ENCODE measurements at places on chromosomes 11 and 22.

DNA sequence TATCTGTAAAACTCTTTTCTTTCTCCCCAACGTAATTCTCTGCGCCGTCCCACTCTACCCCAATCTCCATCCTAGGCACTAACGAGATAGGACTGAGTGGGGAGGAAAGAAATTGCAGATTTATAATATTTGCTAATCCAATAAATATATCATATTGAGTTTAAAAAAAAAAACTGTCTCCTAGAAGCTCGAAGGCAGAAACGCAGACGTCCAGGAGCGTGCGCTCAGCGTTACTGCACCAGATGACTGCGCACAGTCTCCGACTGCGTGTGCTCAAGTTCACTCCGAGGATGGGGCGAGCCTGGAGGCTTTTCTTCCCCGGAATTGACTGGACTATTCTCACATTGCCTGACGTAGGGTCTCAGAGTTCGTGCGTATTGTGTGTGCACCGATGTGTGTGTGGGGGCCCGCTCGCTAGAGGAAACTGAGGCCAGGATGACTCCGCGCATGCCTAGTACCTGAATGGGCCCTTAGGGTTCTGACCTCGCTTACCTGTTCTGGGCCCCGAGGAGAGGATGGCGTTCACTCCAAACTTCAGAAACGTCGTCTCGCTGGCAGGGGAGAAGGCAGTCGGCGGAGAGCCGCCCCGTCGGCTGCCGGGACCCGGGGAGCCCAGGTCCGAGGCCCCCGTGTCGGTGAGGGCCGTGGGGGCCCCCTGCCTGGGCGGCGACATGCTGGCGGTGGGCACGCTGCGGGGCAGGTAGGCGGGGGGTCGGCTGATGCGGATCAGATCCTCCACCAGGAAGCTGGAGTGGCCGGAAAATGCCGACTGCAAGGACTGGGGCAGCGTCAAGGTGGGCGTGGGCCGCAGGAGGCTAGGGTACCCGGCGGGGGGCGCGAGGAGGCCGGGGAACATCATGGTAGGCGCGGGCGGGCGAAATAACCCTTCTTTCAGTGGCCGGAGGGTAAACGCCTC, 551 bp downstream of the DBX1 start:
- no peak for DNase-seq

DNA sequence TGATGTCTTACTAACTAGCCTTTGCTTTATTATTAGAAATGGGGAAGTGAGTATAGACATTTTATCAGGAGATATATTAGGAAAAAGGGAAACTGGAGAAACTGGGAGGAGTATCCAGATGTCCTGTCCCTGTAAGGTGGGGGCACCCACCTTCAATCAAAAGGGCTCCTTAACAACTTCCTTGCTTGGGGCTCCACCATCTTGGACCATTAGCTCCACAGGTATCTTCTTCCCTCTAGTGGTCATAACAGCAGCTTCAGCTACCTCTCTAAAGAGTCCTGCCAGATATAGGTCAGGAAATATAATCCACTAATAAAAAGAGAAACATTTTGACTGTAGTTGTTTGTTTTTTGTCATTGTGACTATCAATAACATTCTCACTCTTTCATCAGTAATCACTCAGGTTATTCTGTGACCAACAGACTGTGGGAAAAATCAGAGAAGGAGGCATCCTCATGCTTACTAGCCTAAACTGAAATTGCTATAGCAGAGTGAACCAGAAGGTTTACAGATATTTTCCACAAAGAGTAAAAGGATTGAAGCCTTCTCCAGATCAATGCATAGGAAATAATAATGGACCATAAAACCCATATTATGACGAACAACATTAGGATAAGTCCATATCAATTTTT, 10.4 kb downstream of the OR51B4 start:
- DNase-seq: peak; percentile 23

DNA sequence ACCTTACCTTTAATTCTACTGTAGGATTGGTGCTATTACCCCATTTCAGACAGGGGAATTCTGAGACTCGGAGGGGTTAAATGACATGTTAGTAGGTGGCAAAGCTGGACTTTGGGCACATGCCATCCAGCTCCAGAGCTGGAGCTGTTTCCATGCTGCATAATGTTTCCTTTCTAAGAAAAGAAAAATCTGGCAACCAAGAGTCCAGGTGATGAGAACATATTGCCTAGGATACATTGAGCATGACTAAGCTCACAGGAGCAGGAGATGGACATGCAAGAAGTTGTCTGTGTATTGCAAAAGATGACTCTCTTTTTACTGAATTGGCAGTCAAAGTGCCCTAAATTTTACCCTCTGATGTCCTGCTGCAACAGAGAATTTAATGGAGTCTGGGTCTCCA, 150.8 kb upstream of the SYT13 start:
- no peak for DNase-seq

GRCh38 chr22:38829485-38829884, 14.3 kb downstream of the NPTXR start:
- no peak for DNase-seq

GRCh38 chr11:1178201-1178885, 20.6 kb downstream of the MUC5AC start:
- no peak for DNase-seq

DNA sequence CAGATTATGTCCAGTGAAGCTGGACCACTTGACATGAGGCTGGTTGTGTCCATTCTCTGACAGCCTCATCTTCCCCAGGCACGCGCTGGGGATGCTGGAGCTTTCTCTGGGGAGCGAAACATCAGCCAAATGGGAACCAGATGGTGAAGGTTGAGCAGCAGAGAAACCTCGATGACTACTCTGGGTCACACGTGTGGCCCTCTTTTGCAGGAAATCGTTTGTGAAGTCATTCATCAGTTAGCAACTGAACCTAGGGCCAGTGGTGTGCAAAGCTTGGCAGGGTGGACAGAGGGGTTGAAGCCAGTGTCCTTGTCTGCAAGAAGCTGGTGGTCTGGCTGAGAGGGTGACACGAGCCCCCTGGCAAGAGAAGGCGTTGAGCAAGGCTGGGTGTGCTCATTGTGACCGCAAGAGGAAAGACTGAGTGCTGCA, 109.8 kb downstream of the ZBTB16 start:
- no peak for DNase-seq

DNA sequence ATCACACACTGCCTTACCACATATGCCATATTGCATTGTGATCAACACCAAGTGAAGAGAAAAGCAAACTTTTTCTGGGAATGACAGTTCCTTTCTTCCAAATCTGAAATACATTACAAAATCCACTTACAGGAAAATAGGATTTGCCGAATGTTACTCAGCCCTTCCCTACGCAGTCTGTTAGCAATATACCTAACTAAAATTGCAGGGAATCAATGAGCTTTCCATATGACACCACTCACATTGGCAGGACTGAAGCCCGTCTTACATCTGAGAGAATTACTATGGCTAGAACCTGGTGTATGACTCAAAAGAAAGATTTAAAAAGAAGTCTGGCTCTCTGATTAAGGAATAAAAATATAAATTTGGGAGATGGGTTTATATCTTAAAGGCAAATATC, 136.0 kb downstream of the LRRC4C start:
- DNase-seq: no peak

DNA sequence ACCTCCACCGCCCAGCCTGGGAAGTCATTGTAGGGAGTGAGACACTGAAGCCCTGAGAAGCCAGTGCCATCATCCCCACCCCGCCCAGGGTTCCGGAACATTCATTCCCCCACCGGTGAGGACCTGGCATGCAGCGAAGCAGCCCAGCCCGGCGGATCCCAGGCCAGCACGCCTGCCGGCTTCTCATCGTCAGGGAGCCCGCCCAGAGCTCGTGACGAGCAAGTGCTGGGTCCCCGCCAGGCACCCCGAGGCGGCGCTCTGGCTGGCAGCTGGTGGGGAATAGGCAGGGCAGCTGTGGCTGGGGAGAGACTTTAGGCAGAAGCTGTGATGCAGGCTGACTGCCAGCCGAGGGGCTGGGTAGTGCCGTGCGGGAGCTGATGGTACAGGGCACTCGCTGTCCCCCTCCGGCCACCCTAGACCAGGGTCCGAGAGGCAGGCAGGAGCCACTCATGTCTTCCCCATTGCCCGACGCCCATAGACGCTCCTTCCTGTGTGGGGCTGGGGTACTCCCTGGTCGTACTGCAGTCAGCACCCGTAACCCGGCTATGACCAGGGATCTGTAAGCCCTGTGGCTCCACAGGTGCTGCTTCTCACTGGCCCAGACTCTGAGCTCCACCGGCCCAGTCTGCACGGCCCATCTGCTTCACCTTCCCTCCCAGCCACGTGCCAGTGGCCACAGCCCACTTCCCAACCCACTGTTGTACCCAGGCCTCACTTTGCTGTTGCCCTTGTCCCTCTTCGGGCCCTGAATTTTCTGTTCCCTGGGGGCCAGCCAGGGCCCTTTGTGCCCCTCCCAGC, 24.5 kb upstream of the CABP7 start:
- DNase-seq: no peak

DNA sequence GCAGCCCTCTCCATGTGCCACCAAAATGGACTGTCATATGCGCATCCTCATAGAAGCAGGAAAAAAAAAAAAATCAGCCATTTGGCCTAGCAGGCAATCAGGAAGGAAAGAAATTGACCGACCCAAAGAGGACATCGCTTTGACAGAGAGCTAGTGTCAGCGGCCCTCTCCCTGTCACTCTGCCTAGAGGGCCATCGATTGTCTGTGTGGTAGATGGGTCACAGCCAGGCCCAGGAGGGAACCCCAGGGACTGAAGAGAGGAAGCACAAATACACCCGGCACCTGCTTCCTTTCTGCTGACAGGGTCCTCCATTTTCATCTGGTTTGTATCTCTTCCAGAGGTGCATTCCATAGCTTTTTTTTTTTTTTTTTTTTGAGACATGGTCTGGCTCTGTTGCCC, 21.8 kb downstream of the VPS37C start:
- DNase-seq: no peak

DNA sequence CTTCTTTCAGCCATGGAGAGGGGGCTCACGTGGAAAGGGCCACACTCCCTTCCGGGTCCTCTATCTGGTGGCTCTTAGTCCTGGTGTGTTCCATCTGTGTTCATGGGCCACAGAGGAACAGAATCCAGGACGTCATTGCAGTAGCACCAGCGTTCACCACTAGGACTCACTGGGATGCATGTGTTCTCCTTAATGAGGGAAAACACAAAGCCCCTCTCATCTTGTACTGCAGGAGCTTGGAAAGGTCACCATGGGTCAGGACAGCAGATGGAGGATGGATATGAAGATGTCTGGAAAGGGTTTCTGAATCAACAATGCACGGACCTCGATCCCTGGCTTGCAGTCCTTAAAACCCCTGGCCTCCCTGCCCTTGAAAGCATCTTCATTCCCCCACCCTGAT, 113.8 kb upstream of the THY1 start:
- DNase-seq: no peak

- no peak for DNase-seq
Observed at GRCh38 chr11:119254239-119254638, 48.1 kb downstream of the CBL start.

DNA sequence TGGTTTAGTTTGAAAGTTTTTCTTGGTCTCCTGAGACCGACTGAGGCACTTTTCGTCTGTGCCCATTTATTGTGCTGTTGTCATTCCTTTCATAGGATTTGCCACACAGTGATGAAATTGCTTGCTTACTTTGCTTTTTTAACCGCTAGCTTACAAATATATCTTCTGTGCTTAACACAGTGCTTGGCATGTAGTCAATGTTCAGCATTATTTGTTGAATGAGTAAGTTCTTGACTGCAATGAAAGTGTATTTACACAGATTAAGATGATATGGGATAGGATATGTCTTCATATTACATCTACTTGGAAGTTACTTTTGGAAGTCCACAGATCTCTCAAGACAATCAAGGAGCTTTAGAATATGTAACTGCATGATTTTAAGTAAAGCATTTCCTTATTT, 91.2 kb downstream of the GRIA4 start:
- no peak for DNase-seq

DNA sequence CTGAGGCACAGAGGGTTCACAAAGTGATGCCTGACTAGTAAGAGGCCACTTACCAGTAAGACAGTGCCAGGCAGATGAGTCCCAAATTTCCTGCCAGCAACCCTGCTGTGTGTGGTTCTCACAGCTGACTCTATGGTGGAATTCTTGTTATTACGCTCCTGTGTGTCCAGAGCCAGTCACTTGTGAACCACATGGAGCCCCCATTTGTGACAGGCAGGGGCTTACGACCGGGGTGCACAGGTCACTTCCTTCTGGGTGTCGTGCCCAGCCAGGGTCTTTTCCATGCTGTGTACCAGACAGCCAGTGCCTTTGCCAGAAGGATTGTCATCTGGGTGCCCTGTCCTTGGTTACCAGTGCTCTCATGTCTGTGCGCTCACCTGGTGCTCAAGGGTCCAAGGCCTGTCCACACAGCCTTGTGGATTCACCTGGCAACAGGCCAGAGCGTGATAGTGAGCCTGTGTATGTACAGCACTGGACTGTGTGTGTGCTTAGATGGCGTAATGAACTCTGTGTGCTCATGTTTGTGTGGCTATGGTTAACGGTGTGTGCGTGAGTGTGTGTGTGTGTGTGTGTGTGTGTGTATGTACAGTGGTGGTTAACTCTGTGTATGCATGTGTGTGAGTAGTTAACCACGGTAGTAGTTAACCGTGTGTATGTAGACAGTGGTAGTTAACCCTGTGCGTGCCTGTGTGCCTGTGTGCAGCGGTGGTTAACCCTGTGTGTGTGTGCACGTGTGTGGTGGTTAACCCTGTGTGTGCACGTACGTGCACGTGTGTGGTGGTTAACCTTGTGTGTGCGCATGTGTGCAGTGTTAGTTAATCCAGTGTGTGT, 18.6 kb downstream of the GRAMD4 start:
- DNase-seq: no peak

DNA sequence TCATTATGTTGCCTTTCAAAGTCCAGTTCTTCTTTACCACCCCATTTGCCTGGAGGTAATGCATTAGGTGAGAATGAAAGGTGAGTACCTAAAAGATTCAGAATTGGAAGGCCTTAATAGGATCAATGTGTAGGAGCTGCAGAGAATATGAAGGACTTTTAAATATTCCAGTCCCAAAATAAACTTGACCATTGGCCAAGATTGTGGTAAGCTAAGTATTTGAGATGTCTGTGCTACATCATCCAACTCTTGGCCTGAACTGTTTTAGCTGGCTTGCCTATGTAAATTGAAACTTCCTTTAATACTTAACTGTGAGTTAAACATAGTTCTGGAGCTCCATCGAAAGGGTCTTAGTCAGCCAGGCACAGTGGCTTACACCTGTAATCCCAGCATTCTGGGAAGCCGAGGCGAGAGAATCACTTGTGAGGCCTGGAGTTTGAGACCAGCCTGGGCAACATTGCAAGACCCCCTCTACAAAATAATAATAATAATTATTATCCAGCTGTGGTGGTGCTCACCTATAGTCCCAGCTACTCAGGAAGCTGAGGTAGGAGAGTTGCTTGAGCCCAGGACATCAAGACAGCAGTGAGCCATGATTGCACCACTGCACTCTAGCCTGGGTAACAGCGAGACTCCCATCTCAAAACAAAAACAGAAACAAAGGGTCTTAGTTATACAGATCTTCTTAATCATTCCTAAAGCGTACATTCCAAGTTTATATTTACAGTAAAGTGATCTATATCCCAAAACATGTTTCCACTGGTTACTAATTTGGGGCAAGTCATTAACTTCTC, 29.8 kb downstream of the MTMR3 start:
- DNase-seq: no peak

DNA sequence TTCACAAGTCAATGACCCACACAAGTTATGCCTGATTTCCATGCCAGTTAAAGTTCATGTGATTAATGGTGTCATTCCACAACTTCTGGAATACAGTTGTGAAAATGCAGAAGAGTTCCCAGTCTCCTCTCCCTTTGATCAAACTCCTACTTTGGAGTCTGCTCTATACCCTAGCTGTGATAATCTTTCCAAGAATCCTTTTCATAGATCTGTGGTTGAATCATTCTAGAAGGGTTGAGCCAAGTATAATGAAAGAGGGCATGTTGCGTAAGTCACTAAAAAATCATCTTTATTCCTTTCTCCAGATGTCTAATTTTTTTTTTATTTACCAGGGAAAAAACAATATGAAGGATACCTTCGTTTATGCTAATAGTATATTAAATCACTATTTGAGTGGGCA, 89.7 kb upstream of the CARD18 start:
- DNase-seq: no peak

Measured in iPS DF 19.7 (cell line).